ENCODE measurements at places on chromosomes 11 and 22.

DNA sequence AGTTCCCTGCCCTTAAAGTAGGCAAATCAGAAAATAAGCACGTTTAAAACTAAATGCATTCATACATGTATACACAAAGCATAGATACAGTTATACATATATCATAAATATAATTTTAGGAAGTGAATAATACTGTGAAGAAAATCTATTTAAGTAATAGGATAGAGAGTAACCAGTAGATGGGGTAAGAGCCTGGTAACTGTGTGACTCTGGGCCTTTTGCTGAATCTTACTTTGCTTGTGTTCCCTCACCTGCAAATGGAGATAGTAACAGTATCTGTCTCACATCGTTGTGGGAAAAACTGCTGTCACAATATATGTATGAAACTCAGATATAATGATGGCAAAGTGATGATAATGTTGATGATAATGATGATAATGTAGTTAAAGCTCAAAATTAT lies 29.9 kb downstream of the MS4A2 start:
- DNase-seq = no peak

- DNase-seq = no peak
These were observed 48.2 kb downstream of the CCDC83 start for GRCh38 chr11:85903406-85903805.

DNA sequence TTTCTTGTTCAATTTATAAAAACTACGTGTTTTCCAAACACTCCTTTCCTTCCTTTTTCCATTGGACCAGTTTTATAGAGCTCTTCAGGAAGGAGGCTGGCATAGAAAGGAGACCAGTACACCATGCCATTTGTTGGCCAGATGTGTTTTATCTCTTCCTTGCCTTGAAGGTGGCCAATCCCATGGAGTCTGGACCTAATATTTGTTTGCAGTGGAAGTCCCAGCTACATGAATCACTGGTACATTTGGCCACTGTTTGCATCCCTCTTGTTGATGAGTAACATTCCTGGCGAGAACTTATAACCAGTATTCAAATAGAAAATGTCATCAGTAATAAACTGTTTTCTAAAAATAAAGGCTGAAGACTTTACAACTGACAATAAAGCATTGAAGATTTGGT lies 110.2 kb downstream of the ANO3 start:
- no peak for DNase-seq

- no peak for DNase-seq
These were observed 2.4 kb upstream of the LRP4 start for GRCh38 chr11:46920755-46921154.

- no peak for DNase-seq
These were observed 565.4 kb downstream of the ETS1 start for GRCh38 chr11:128022007-128022368.

DNA sequence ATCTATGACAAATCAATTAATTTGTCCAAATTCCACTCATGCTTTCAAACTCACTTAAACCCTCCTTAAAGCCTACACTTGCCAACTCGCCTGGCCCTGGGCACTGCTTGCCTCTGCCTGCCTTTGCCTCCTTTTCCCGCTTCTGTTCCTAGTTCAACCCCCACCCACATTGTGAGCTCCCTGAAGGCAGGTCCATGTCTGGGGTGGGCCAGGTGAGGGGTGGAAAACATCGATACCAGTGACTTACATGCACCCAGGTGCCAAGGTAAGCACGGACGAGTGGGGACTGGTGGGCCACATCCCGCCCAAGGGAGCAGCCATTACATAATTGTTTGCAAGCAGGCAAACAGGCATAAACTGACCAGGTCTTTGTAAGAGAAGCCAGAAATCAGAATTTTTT lies 146.2 kb downstream of the ST3GAL4 start:
- no peak for DNase-seq

GRCh38 chr11:35971841-35972422 lies 28.1 kb downstream of the LDLRAD3 start:
- no peak for DNase-seq

- DNase-seq = no peak
These were observed 48.8 kb downstream of the DEPDC5 start for GRCh38 chr22:31802575-31802974.

DNA sequence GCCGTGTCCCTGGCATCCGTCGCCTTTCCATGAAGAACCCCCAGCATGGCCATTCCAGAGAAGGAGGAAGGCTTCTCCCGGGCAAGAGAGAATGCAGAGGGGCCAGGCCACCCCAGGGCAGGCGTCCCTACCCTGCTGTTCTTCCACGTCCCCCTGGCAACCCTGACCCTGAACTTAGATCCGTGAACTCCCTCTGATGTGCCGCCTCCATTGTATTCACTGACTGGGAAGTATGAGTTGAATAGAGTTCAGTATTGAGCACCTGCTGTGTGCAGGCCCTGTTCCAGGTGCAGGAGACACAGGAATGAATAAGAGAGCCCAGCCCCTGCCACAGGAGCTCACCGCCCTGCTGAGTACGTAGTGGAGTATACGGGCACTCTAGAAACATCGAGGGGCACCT lies 29.1 kb upstream of the RELT start:
- no peak for DNase-seq

DNA sequence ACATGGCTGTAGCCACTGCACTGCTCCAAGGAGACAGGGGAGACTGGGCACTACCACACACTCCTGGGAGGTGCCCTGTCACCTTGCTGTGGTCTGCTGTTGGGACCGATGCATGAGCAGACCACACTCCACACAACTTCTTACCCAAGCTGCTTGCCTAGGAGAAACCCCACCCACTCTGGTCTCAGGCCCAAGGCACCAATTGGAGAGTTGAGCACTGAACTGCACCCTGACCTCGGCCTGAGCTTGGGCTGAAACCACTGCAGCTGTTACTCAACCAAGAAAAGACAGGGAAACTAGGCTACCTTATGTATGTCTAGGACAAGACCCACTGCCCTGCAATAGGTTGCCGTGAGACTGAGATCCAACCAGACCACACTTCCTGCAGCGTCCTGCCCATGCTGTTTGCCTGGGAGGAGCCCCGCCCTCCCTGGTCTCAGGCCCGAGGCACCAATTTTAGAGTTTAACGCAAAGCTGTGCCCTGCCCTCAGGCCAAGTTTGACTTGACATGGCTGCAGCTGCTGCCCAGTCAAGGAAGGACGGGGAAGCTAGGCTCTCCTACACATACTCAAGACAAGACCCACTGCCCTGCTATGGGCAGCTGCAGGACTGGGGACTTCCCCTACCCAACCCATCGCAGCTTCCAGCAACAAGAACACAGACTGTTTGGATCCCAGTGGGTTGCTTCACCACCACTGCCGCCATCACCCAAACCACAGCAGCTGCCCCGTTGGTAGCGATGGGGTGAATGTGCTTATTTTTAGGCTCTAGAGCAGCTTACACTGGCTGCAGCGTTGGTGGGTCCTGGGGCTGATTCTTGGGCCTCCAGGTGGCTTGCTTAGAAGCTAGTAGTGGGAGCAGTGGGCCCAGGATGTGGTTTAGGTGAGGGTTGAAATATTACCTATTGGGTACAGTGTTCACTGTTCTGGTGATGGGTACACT lies 66.8 kb downstream of the BRD1 start:
- no peak for DNase-seq

DNA sequence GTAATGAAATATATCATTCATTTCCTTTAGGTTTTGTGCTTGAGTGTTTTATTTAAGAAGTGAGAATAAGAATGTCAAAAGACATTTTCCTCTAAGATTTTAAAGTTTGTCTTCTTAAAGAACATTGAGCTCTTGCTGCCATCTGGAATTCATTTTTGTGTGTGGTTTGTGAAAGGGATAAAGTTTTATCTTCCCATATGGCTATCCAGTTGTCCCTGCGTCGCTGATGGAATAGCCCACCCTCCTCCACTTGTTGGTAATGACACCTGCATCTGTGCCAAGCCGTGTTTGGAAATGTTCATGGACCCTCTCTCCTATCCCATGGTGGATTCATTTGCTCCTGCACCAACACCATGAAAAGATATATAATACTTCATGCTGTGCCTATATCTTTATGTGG lies 901.5 kb downstream of the BRD1 start:
- no peak for DNase-seq

GRCh38 chr11:131999955-132000354 lies 629.5 kb downstream of the NTM start:
- no peak for DNase-seq

- no peak for DNase-seq
These were observed 169.1 kb downstream of the CADM1 start for GRCh38 chr11:115334932-115335788.

All from nephron progenitor cell (in vitro differentiated cells).